Spleen (tissue), 13 donors: ENCODE measurements at places on chromosomes 4 and X. TPM values are rescaled to one million over a fixed set of nuclear protein-coding genes. Genes with fewer than 3 reads are reported as not detected.

- no peak for DNase-seq
Measured at GRCh38 chr4:8909548-8909947, 37.9 kb upstream of the HMX1 start.

GRCh38 chrX:48933757-48934156, 14.9 kb upstream of the PIM2 start:
- DNase-seq, result no peak

GRCh38 chr4:169407217-169407845, 136.6 kb upstream of the SH3RF1 start:
- no peak for DNase-seq

RRH gene
- total RNA-seq, result 0.51 TPM

DNA sequence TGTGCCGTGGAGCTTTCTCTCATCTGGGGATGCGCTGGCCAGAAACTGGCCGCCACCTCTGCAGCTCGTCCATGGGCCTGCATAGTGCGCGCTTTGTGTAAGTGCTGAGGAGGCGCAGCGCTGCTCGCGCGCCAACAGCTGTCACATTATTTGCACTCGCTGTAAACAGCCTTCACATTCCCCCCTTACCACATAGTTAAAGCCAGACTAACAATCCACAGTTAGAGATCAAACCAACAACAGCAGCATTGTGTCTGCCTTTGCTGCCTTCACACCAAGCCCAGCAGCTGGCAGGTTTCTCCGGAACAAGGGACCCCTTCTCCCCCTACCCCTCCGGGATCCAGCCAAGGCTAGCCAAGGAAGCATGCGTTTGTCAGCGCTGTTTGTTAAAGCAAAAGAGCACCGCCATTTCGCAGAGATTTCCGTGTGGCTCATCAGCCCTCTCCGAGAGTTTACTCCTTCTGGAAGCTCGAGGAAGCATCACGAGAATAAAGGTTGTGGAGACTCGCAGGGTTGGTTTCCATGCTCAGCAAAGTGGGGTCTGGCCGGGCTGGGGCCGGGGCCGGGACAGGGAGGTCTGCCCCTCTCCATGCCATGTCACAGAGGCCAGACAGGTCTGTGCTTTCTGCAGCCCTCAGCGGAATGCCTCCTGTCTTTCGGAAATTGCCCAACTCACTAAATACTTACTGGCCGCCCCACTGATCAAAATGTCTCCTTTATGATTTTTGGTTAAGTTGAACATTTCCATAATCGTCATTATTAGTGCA, 11.0 kb downstream of the BCOR start:
- DNase-seq, result no peak
